Thoracic aorta (tissue), 2 donors: ENCODE measurements at places on chromosomes 6 and 20.

DNA sequence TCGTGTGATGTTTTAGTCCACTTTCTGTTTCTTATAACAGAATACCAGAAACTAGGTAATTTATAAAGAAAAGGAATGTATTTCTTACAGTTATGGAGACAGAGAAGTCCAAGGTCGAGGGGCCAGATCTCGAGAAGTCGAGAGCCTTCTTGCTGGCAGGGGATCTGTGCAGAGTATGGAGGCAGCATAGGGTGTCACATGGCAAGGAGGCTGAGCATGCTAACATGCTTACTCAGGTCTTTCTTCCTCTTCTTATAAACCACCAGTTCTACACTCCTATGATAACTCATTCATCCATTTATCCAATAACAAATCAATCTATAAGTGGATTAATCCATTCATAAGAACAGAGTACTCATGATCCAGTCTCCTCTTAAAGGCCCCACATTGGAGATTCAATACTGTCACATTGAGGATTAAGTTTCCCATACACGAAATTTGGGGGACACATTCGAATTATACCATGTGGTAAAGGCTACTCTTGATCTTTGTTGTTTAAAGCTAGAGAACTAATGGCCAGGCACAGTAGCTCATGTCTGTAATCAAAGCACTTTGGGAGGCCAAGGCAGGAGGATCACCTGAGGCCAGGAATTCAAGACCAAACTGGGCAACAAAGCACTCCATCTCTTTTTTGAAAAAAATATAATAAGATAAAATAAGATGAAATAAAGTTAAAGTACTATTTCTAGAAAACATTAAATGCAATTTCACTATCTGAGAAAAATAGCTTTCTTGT is 2.1 kb downstream of the GOPC start:
- no peak for DNase-seq

DNA sequence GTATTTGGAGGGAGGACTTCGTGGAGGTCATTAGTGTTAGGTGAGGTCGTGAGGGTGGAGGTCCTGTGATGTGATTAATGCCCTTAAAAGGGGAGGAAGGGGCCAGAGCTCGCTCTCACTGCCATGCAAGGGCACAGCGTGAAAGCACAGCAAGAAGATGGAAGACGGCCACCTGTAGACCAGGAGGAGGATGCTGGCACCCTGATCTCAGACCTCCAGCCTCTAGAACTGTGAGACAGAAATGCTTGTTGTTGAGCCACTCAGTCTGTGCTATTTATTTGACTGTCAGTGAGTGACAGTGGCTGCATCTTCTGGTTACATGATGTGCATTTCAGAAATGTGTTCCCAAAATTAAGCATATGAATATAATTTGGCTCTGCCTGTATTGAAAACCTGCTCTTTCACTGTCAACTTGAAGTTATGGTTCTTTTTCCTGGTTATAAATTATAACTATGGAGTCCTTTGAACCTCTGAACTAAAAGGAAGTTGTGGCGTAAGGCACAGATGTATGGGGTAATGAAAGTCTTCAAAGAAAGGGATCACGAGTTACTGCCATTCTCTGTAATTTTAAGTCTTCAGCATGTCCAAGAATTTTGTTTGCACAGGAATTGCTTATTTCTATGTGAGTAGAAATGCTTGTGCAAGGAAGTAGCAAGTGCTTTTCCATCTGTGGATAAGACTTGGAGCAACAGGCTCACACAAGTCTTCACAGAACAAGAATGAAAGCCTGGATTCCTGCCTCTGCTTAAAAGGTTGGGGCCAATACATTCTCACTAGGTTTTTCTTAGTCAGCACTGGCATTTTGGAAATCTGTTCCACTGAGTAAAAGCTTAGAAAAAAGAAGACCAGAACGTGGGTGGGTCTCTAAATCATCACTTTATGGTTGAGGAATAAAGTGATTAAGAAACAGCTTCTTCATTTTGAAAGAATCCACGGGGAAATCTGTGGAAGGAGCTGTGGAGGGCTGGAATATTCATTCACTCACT is 10.3 kb downstream of the PPP1R14C start:
- DNase-seq, result no peak

DNA sequence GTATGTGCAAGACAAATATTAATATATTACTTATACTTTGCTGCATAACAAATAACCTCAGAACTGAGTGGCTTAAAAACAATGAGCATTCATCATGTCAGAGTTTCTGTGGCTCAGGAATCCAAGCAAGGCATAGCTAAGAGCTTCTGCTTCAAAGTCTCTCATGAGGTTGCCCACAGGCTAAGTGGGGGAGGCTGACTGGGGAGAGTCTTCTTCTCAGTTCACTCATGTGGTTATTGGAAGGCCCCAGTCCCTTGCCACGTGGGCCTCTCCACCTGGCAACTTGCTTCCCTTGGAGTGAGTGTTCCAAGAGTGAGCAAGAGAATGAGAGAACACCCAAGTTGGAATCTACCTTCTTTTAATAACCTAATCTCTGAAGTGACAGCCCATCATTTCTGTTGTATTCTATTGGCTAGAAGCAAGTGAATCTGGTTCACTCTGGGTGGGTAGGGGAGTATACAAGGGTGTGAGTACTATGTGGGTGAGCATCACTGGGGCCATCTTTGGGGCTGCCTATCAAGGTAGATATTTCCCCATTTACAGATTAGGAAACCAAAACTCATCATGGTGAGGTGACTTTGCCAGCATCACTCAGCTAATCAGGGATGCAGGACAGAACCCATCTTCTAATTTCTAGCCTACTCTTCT is 36.0 kb downstream of the DNAH8 start:
- no peak for DNase-seq

- no peak for DNase-seq
These were observed 41.4 kb downstream of the ZNF831 start for GRCh38 chr20:59205044-59205443.

GRCh38 chr20:47429409-47429808 is 72.3 kb upstream of the NCOA3 start:
- DNase-seq, result no peak

DNA sequence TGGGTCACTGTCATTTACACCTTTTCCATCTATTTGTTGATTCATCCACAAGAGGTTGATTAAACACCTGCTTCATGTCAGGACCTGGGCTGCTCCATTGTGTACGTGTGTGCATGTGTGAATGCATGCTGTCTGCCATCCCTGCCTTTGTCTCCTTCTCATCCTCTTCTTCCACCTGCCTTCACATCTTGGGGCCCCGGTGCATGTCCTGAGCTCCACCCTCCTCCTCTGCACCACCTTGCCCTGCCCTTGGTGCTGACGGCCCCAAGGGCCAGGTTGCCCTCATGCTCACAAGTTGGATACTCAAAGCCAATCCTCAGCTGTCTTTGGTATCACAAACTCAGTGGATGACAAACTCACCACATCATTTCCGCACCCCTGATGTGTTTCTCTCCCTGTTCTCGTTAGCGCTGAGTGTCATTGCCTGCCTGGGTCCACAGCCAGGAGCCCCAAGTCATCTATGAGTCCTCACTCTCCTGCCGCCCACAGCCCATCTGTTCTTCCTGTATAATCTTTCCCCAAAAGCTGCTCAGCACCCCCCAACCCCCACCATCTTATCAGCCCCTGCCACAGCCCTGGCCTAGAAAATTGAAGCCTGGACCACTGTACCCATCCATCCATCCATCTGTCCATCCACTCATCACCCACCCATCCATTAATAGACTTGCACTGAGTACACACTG is 85.0 kb downstream of the SRC start:
- no peak for DNase-seq

DNA sequence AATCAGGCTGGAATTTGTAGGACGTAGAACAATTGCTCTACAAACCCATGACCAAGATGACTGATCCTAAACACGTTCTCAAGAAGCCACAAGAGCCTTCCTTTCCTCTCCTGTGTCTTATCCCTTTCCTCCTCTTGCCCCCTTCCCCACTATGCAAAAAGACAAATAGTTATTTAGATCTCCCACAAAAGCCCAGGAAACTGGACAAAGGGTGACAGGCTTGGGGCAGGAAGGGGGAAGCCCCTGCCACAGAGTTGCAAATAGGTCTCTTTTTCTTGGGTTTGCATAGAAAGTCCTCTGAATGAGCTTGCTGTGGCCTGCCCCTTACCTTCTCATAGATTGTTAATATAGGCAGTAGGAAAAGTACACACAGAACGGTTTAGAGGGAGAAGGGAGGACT is 377.1 kb upstream of the BTBD3 start:
- no peak for DNase-seq

- DNase-seq, result no peak
These were observed 155.1 kb downstream of the AIG1 start for GRCh38 chr6:143215771-143216170.
